ENCODE measurements at places on chromosomes 1 and 21. TPM values are rescaled to one million over a fixed set of nuclear protein-coding genes. Genes with fewer than 3 reads are reported as not detected.

KCNE2 gene
- not detected for total RNA-seq

KIRREL1 gene
- total RNA-seq = 120 TPM

OR2T11 gene
- not detected for total RNA-seq

MAP3K21 gene
- 1.3 TPM for total RNA-seq

BTBD8 gene
- total RNA-seq = 2.3 TPM

COL11A1 gene
- 19.6 TPM for total RNA-seq

NBL1 gene
- total RNA-seq = 90.5 TPM

Data from fibroblast of villous mesenchyme (primary cell).